ENCODE measurements at places on chromosomes 2 and 18.

DNA sequence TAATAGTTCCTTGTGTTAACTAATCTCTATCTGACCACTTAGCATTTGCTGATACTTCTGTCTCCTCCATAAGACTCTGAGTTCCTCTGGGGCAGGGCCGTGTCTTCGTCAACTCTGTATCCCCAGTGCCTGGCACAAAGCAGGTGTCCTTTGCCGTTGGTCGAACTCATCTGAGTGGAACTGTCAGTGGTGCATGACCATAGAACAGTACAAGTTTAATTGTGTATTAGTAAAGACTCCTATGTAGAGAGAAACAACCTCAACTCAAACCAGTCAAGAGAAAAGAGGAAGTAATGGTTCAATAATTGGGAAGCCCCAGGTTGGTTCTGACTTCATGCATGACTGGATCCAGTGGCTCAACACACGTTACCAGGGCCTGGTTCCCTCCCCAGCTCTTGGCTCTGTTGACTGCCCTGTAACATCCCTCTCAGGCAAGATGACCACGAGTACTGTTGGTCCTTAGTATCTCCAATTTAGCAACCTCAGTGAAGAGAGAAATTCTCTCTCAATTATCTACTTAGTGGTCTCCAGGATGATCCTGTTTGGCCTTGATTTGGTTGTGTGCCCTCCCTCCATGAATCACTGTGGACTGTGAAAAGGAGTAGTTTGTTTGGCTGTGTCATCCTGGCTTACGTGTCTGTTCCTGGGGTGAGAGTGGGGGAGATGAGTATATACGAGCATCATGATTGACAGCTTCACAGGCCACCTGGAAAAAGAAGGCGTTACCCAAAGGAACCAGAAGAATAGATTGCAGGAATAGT lies 58.5 kb upstream of the MSH6 start:
- no peak for DNase-seq

GRCh38 chr2:158189526-158189925 lies 87.8 kb downstream of the UPP2 start:
- no peak for DNase-seq

- DNase-seq: no peak
These were observed 24.2 kb downstream of the GPC1 start for GRCh38 chr2:240459401-240460252.

GRCh38 chr18:48138210-48138609 lies 207.8 kb upstream of the SMAD2 start:
- DNase-seq: no peak

DNA sequence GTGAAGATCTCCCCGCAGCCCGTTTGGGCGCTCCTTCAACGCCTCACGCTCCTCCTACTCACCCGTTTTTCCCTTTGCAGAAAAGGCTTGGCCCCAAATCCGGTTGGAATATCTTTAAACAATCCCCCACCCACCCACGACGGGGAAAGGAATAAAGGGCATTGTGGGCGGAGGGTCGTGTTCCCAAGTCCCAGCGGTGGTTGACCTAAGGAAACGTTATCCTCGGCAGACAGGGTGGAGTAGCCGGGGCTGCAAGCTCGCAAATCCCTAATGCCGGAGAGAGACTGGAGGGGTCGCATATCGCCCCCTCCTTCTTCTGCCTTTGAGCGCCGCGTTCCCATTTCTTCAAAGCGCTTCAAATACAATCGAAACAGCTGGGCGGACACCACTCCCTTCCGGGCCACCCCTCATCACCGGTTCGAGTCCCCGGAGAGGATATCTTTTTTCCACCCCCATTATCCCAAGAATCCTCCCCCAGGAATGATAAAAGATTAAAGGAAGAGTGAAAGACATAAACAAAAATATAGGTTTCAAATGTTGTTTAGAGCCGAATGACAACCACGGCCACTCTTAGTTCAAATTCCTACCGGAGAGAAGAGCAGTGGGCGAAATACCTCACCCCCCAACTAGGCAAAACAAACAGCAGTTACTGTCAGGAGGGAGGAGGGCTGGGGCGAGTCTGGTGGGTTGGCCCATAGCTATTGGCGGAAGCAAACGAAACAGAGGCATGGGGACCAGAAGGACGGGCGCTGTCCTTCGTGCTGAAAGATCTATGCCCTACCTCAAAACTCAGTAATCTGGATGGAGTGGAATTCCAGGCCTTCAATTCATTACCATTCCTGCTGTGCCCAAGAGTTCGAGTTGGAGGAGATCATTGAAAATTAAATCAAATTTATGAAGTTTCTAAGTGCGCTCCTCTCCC lies 2.8 kb upstream of the GAD1 start:
- no peak for DNase-seq

DNA sequence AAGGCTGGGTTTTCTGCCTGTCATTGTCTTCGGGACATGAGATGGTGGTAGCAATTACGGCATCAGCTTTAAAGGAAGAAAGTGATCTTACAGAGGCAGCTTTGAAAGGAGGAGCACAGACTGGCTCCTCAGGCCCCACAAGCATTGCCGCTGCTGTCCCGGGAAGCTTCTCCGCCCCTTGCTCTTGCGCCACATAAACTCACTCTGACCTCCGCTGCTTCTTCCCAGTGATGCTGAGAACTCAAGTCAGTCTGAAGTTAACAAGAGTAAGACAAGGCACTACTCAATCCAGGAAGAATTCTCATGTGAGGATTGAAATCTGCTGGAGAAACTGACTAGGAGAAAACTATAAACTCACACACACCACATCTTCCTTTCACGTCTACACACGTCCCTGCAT lies 112.4 kb upstream of the RIOK3 start:
- DNase-seq: no peak

GRCh38 chr18:64203295-64203694 lies 54.4 kb upstream of the LINC00305 start:
- no peak for DNase-seq

DNA sequence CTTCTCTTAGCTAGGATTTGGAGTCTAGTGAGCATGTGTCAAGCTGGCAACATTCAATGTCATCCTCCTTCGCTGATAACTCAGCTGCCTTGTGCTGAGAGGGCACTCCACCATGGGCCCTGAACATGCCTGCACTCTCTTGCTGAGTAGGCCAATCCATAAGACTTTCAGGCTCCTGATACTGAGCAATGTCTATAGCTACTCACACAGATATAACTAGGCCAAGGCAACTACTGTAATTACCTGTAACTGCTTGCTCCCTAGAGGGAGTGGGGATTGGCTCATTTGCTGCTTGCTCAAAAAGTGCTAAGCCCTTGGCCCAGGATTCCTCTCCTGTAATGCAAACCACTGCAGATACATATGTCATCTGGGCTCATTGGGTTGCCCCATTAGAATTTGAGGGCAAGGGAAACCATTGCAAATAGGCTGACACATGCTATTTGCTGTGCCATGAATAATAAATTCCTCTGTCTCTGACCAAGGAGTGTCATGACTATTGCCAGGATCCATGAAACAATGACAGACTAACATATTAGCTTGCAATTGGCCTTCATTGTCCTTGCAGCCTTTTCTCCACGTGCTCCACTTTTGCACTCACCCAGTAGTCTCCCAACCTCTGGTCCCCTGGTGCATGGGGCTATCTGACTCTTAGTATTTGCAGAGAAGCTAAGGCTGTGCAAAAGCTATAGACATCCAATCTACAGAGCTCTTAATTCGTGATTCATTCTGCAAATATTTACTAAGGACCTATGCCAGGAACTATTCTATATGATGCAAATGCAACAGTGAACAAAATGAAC lies 36.9 kb upstream of the BMPR2 start:
- DNase-seq: no peak

DNA sequence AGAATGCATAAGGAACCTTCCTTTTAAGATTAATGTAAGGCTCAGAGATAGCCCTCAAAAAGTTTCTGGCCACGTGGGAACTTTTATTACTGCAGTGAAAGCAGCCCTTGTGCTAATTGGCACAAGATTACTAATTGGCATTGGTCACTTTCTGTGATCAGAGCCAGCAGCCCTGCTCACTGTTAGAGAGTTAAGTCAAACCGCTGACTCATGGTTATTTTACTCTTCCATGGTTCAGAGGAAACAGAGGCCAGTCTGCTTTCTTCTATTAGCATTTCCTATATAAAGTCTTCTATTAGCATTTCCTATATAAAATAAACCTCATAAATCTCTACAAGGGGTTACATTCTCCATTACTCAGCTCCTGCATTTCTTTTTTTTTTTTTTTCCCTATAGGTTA lies 1.5 kb upstream of the SLC35G4 start:
- DNase-seq: no peak

All from left renal cortex interstitium (tissue), 4 donors.